NCI-H1930 (cell line): ENCODE measurements at places on chromosomes 6 and 20.

GRCh38 chr6:80543598-80544222, 437.2 kb downstream of the BCKDHB start:
- DNase-seq: no peak

DNA sequence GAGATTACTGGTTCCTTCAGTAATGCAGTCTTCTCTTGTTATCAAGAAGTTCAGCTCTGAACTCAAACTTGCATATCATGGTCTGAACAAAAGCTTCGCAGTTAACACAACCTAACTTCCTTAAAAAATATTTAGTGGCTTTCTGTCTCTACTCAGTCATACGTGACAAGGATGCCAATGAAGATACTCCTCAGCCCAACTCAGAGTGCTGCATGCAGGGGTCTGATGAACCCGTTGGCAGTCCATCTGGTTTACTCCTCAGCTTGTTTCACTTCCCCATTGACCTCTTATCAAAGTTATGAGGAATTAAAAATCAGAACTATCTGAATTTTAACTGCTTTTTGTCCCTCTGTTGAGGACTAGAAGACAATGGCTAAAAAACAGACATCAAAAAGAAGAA, 56.6 kb upstream of the RIN2 start:
- DNase-seq: no peak

DNA sequence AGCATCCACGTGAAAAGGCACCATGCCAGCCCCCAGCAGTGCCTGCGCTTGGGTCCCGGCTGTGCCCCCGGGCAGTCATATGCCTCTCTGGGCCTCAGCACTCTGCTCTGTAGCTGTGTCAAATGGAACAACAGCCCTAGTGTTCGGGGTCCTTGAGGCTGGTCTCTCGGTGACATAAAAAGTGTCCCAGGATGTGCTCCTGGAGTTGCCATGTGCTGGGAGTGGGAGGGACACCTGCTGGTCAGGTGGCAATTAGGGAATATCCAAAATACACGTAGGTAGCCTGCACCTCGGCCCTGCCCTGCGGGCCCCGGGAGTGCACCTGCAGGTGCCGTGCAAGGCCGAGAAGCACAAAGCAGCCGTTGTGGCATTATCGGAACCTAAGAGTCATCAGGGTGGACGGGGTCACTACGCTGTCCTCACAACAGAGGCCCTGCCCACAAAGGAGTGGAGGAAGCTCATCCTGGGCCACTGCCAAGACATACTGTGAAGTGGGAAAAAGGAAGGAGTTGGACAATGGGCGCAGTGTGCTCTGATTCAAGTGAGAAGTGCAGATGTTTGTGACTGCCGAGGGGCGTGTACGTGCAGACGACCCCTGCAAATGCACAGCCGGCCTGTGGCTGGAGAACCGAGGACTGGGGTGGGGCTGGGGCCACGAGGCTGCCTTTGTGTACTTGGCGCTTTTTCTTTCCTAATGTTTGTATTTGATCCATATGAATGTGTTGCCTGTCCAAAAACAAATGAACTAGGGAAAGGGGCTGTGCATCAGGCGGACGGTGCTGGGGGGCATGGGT, 24.6 kb downstream of the SLCO4A1 start:
- no peak for DNase-seq

GRCh38 chr6:108988296-108988695, 106.3 kb downstream of the SESN1 start:
- DNase-seq: no peak

GRCh38 chr6:157226761-157227160, 96.6 kb downstream of the TMEM242 start:
- DNase-seq: no peak

GRCh38 chr20:57398231-57398821, 7.1 kb downstream of the RBM38 start:
- no peak for DNase-seq

GRCh38 chr6:139888681-139889122, 514.3 kb upstream of the CITED2 start:
- peak; percentile 47 for DNase-seq

DNA sequence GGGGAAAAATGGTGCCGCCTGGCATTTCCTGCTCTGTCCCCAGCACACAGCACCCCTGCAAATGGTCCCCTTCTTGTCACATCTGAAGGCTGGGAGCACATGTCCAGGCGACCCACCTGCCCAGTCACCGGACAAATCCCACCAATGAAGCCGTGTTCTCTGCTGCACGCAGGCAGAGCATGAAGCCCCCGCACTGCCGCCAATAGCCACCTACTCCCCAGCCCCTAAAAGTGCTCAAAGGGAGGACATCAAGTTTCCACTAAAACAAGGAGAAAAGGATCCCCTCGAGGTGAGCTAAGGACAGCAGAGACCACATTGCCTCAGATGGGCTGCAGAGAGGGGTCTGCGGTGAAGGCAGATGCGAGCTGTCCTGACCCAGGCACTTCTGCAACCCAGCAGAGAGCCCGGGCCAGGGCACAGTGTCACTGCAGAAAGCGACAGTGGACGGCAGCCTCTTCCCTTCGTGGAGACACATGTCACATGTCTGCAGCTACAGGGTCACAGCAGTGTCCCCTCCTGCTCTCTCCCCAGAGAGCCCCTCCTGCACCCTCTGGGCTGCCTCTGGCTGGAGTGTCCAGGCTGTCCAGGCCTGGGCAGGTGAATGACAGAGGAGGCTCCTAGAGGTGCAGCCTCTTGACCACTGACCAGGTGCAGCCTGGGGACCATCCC, 221.5 kb downstream of the PREX1 start:
- no peak for DNase-seq

- no peak for DNase-seq
Observed at GRCh38 chr6:139577763-139578604, 203.5 kb upstream of the CITED2 start.

GRCh38 chr6:33592595-33593413, 12.7 kb upstream of the BAK1 start:
- DNase-seq: no peak

- DNase-seq: no peak
Observed at GRCh38 chr6:47379328-47379727, 69.6 kb upstream of the TNFRSF21 start.

DNA sequence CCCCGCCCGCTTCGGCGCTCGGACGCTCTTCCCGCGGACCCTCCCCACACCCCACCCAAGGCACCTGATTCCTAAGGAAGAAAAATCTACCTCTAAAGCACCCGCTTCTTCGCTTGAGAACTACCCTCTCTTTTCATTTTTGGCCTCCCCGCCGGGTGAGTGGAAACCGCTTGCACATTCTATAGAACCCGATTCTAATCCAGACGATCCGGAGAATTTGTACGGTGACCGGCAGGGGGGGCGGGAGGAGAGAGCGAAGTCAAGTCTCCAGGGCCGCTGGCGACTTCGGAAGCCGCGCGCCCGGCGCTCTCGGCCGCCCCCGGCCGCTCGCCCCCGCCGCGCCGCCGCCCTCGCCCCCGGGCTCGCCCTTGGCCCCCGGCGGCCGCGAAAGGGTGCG, at the start of gene RBM24:
Gene RBM24, plus strand, starts transcription at position 262 of the 397 bp plus-strand sequence. CDS start 221 bp downstream, outside the sequence.
- peak; percentile 25 for DNase-seq

GRCh38 chr20:57600320-57601210, 19.7 kb downstream of the ZBP1 start:
- no peak for DNase-seq
